ENCODE measurements at places on chromosomes 1 and 21. TPM values are rescaled to one million over a fixed set of nuclear protein-coding genes. Genes with fewer than 3 reads are reported as not detected.
A peak's percentile ranks its signal among the peaks of the same experiment; 100 is the strongest.

Gene EPS8L3
- total RNA-seq = not detected

Gene LHX8
- total RNA-seq = not detected

- H3K4me1 ChIP-seq = no peaks in the 10 kb centered on the region
- no peaks in the 10 kb centered on the region for H3K36me3 ChIP-seq
- no peak for DNase-seq
- no peak overlapping the region for H3K4me3 ChIP-seq
These were observed 25.4 kb upstream of the FMO1 start for GRCh38 chr1:171222936-171223335.

Gene NPHS2
- total RNA-seq = not detected

DNA sequence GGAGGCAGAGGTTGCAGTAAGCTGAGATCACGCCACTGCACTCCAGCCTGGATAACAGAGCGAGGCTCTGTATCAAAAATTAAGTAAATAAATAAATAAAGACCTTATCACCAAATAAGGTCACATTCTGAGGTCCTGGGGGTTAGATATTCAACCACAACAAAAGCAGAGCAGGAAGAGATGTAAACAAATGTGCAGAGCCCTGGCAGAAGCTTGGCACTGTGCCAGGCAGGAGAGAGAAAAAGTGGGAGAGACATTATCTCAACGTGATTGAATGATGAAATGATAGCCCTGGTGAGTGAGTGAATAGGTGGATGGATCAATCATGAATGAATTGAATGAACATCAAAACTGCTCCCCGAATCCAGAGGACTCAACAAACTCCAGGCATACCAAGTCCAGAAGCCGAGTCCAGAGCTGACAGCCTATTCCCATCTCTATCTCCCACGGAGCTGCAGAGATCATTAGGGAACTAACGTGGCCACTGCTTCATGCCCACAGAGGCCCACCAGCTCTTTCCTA is 150.7 kb downstream of the TOMM20 start:
- H3K27ac ChIP-seq = peak overlapping the region; percentile 97
- peaks cover 82% of the 10 kb centered on the region for H3K4me1 ChIP-seq
- H3K27me3 ChIP-seq = no peaks in the 10 kb centered on the region
- peaks cover 56% of the 10 kb centered on the region for H3K36me3 ChIP-seq
- no peak for DNase-seq

DNA sequence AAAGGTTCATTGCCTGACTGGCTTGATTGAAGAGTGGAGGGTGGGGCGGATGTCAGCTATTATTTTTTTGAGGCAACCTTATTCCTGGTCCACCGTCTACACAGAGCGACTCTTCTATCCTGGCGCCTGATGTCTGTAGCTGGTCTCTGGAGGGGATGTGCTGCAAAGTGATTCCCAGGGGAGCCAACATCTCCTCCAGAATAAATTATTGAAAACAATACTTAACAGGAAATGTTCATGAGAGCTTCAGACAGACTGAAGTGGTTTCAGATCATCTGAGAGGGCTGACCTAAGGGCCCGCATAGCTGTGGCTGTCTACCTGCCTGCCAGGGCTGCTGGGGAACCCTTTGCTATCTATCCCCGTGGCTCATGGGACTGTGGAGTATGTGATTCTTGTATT is 66.7 kb downstream of the TEX35 start:
- no peaks in the 10 kb centered on the region for H3K36me3 ChIP-seq
- no peak overlapping the region for H3K4me3 ChIP-seq
- H3K27me3 ChIP-seq = no peaks in the 10 kb centered on the region
